ENCODE measurements at places on chromosomes 3 and 15.

DNA sequence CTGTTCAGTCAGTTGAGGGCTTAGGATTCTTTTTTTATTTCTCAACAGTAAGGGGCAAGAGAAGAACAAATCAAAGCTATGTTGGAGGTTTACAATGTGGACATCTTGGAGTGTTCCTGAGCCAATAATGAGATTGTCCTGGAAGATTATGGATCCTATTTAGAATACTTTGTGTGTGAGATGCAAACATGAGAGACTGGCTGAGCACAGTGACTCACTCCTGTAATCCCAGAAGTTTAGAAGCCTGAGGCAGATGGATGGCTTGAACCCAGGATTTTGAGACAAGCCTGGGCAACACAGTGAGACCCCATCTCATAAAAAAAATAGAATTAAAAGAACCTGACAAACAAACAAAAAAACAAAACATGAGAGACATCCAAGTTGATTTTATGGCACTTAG lies 351.6 kb downstream of the GAP43 start:
- DNase-seq, result no peak

DNA sequence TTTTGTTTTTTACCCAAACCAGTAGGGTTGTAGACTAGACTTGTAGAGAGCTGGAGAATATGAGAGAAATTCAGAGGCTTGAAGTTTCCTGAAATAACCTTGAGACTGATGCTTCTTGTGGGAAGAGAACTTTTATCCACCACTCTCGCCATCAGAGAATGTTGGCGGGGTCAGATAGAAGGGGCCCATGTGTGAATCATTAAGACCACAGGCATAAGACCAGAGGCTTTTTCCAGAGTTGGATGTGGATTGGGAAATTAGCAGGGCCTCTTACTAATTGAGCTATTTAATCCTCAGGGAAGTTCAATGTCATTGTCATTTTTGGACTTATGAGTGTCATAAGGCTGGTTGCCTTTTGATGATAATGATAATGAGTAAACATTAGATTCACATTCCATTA lies 246.9 kb upstream of the THRB start:
- no peak for DNase-seq

DNA sequence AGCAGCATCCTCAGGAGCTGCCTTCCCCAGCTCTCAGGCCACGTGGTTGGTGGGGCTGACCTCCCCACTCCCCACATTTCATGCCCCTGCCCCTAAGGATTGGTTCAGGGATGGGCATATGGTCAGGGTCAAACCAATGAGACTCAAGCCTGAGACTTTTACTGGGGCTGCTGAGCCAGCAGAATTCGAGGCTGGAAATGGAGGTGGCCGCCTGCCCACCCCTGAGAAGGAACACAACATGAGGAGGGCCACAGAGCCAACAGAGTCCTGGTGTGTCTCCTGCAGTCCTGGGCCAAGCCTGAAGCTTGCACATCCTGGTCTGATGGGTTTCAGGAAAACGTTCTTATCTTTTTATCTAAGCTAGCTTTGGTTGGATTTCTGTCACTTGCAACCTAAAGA lies 5.9 kb downstream of the EHD4 start:
- DNase-seq, result no peak

GRCh38 chr3:11445883-11446282 lies 173.7 kb downstream of the ATG7 start:
- no peak for DNase-seq

- DNase-seq, result no peak
Observed at GRCh38 chr3:24164967-24165602, 220.0 kb downstream of the NR1D2 start.

- DNase-seq, result no peak
Observed at GRCh38 chr15:73885954-73886700, 12.8 kb downstream of the TBC1D21 start.

DNA sequence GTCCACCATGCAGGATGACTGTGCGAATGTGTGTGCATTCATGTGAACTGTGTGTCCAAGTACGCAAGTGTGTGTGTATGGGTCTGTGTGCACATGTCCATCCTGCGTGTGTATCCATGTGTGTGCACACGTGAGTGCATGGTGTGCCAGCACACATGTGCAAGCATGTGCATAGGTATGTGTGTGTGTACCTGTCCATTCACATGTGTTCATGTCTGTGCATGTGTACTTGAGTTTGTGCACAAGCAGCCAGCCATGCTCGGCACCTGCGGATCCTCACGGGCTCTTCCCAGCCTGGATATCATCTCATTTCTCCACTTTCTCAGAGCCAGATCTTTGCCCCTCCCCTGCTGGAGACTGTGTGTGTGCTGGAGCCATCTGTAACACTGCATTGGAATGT lies 18.7 kb upstream of the PLXNA1 start:
- DNase-seq, result no peak

DNA sequence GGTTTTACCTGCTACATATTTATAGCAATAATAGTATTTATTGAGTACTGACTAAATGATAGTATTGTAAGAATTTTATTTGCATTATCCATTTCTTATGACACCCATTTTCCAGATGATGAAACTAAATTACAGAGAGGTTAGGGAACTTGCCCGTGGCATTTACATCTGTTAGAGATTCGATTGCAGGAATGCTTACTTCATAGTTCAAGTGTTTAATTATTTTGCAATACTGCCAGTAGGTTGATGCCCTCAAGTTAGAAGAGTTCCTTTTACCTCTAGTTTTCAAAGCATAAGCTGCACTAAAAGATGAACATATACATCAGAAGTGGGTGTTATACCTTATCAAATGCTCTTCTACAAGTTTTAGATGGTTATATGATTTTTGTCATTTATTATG lies 362.8 kb upstream of the RGMA start:
- DNase-seq, result no peak

GRCh38 chr3:4396006-4396405 lies 71.1 kb downstream of the SUMF1 start:
- DNase-seq, result no peak

- DNase-seq, result no peak
Observed at GRCh38 chr3:185532901-185533300, 19.5 kb downstream of the LIPH start.

GRCh38 chr3:109897734-109898133 lies 560.4 kb upstream of the DPPA4 start:
- no peak for DNase-seq

GRCh38 chr3:122283796-122284445 lies 41.1 kb upstream of the CSTA start:
- no peak for DNase-seq

DNA sequence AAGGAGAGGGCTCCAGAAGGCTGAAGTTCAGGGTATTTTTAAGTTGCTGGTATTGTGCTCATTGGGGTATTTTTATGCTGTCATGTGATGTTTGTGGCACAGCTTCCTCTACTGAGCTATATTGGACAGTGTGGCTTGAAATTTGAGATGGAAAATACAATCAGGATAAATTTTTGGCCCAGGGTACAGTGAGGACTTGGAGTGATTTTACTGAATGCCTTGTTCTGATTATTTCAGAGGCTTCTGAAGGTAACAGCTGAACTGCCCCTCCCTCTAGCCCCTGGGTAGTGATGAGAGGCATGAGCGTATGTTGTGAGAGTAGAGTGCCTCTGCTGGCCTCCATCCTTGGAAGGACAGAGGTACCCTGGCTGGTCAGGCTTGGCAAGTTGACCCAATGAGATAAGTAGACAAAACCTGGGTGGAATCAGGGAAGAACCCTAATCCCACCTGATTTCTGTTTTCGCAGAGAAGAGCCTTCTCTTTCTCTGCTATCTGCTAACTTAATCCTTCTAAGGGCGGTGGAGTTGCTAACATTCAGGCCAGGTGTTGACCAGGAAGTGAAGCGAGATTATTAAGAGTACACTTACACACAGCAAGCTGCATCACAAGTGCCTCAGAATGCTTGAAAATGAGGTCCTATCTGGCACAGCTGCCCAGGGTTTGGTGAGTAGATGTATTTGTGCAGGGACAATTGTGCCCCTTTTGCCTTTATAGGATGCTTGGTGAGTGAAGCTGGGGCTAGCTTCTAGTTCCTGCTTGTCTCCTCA lies 98.1 kb upstream of the CLSTN2 start:
- no peak for DNase-seq

DNA sequence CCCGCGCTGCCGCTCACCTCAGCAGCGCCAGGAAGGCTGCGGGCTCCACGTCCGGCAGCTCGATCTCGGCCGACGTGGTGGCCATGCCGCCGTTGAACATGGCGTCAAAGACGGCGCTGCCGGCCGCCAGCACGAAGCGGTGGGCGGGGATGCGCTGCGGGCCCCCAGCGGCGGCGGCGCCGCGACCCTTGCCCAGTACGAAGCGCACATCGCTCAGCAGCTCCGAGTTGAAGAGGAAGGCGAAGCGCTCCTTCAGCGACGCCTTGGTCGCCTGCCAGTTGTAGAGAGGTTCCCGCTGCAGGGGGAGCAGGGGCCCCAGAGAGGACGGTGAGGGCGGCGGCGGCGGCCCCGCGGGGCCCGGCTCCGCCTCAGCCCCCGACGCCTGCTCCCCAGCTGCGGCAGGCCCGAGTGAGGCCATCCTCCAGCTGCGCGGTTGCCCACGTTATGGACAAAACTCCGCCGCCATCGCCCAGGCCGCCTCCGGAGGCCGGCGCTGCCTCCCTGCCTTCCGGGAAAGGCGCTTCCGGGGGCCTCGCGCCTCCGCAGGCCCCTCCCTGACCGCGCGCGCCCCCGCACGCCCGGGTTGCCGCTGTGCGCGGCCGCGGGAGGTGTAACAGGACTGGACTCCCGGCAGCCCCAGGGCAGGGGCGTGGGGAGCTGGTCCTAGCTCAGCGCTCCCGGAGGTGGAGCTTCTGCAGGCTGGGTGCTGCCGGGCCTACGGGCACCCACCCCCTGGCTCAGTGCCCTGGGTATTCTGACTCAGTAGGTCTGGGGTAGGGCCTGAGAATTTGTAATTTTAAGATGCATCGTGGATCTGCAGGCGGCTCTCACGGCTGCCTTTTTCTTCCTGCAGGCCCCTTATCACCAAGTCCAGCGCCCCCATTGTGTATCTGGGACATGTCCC lies at the start of gene BTBD1:
Gene BTBD1 (minus strand): TSS at position 519 of the 904 bp plus-strand sequence. CDS start 101 bp downstream, at position 418.
- DNase-seq, result peak; percentile 83

GRCh38 chr3:4491855-4492207 lies 1.3 kb upstream of the ITPR1 start:
- DNase-seq, result no peak

- no peak for DNase-seq
Observed at GRCh38 chr15:51585986-51586385, 36.6 kb downstream of the DMXL2 start.

DNA sequence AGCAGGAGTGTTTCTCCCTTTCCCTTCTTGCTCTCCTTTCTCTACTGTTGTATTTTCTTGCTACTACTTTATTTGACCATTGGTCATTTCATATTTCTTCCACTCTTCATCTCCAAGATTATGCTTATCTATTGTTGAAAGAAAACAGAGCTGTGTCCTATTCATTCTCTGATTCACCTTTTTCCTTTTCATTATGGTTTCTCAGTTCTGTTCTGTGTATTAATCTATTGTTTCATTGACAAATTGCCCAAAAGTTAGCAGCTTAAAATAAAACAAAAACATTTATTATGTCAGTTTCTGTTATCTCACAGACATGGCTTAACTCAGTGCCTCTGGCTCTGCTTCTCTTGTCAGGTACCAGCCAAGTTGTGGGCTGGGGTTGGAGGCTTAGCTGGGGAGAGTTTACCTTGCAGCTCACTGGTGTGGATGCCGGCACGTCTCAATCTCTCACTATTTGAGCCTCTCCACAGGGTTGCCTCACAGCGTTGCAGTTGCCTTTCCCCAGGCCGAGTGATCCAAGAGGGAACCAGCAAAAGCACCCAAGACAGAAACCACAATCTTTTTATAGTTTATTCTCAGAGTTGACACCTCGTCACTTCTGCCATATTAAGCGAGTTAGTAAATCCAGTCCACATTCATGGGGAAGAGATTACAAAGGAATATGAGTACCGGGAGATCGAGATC lies 36.9 kb upstream of the FILIP1L start:
- DNase-seq, result no peak

- no peak for DNase-seq
Observed at GRCh38 chr3:46900007-46900292, 22.4 kb downstream of the PTH1R start.

DNA sequence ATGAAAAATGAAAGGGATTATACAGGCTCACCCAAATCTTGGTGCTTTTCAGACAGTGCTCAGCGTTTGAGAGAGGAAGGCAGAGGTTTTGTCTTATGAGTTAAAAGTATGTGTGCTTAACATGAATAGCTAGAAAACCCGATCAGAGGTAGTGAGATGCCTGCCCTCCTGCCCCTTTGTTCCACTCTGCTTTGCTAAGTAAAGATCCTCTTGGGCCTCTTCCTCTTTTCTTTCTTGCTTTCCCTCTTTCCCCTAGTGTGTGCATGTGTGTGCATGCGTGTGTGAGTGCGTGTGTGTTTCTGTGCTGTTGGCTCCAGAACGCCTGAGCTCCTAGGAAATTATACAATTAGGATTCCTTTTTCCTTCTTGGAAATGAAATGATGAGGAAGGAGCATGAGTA lies 261.3 kb upstream of the NR2E3 start:
- DNase-seq, result no peak

DNA sequence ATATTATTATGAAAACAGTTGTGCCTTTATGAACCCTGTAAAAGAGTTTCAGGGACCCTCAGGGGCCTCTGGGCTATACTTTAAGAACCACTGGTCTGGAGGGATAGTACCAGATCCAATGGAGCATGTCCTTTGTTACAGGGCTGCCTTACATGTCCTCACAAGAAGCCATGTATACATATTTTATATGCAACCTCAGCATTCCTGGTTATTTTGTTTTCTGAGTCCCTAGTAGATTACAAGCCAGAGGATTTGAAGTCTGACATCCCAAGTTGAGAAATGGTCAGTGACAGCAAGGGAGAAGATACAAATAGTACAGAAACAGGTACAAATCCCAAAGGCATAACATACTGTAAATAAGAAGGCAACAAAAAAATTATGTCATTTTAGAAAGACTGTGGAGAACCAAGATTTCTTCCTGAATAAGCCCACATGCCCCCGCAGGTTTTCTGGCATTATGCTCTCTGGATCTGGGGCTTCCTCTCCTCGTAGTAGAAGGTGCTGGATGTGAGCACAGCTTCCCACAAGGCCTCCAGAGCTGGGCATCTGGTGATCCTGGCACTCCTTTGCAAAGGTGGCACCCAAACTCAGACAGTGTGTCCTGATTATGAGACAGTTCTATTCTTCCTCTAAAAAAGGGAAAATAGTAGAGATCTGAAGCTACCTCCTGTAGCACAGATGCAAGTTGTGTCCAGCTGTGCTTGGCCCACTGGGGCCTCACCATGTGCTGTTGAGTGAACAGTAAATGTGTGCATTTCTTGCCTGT lies 114.0 kb downstream of the NR1D2 start:
- DNase-seq, result no peak

- no peak for DNase-seq
Observed at GRCh38 chr3:3020209-3020608, 90.0 kb downstream of the IL5RA start.

DNA sequence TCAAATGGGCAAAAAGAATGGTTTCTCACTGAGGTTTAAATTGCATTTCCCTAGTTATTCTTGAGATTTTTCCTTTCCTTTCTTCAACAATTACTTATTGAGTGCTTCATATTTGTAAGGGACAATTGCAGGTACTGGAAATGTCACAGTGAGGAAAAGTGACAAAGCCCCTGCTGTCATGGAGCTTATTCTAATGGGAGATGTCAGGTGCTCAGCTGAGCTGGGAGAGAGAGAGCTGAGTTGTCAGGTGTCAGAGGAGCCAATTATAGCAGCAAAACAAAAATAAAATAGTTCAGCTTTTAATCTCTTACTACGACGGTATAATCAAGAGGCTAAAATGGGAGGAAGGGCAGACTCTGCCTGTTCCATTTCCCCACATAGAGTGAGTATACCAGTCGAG lies 42.0 kb downstream of the CD86 start:
- no peak for DNase-seq

- DNase-seq, result no peak
Observed at GRCh38 chr3:31892916-31893573, 88.0 kb downstream of the OSBPL10 start.

Measured in nephron progenitor cell (in vitro differentiated cells).